Activated T-cell treated with anti-CD3 and anti-CD28 coated beads for 4 hours (primary cell): ENCODE measurements at places on chromosomes 16 and 17.
A peak's percentile ranks its signal among the peaks of the same experiment; 100 is the strongest.

GRCh38 chr16:397135-397661, at the start of gene NME4:
TSS of gene NME4 (plus strand) at chr16:397199. CDS start at chr16:397223, 24 bp downstream.
- DNase-seq: no peak

DNA sequence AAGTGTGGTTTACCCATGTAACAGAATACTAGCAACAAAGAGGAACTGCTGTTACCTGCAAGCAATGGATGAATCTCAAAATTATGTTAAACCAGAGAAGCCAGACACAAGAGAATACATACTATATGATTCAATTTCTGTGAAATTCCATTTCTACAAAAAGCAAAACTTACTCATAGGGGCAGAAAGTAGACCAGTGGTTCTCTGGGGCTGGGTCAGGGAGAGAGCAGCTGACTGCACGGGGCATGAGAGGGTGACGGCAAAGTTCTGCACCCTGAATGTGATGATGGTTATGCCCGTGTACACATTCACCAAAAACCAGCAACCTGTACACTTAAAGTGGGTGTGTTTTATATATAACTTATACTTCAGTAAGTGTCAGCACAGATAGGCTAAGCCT, 3.1 kb downstream of the ZNF843 start:
- DNase-seq: no peak

DNA sequence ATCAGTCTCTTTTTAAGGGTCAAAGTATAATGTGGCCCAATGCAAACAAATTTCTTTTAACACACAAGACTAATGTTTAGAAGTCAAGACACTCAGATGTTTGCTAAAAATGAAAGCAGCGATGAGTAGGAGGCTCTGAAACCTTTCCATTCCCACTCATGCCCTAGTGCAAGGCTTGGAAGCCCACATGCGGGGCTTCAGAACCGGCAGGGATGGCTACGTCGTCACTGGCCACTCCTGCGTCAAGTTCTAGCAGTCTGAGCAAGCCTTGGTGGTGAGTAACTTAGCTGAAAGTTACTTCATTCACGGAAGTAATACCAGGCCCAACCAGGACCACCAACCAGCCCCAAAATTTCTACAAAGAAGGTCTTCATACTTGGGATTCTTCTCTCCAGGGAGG, 14.8 kb upstream of the TMED6 start:
- DNase-seq: no peak

GRCh38 chr17:19482576-19482975, 51.1 kb upstream of the SLC47A1 start:
- DNase-seq: no peak

DNA sequence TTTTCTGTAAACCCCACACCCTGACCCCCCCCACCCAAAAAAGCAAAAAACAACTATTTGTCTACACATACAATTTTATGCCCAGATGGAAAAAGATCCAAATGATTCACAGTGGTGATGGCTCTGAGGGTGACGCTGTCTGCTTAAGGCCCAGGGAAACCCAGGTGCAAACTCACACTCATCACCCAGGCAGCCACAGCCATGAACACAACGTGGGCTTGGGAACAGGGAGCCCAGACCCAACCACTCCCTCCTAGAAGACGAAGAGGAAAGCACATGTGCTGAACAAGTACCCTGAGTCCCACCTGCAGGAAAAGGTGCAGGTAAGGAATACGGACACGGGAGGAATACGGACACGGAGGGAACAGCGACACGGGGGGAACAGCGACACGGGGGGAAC, 5.4 kb downstream of the HBQ1 start:
- no peak for DNase-seq

DNA sequence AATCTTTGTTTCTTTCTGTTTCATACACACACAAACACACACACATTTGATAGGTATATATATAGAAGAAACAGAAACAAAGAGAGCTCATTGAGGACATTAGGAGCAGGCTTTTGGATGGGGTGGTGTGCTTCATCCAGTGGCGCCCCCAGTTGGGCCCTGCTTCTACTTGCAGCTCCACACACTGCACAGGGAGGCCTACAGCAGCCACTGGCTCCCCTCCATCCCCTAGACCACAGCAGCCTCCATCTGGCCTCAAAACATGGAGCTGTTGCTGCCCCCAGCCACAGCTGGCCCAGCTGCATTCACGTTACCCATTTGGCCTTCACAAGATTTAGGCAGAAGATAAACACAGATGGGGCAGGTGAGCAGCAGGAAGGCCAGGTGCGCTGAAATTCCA, 33.1 kb upstream of the NF1 start:
- DNase-seq: no peak

DNA sequence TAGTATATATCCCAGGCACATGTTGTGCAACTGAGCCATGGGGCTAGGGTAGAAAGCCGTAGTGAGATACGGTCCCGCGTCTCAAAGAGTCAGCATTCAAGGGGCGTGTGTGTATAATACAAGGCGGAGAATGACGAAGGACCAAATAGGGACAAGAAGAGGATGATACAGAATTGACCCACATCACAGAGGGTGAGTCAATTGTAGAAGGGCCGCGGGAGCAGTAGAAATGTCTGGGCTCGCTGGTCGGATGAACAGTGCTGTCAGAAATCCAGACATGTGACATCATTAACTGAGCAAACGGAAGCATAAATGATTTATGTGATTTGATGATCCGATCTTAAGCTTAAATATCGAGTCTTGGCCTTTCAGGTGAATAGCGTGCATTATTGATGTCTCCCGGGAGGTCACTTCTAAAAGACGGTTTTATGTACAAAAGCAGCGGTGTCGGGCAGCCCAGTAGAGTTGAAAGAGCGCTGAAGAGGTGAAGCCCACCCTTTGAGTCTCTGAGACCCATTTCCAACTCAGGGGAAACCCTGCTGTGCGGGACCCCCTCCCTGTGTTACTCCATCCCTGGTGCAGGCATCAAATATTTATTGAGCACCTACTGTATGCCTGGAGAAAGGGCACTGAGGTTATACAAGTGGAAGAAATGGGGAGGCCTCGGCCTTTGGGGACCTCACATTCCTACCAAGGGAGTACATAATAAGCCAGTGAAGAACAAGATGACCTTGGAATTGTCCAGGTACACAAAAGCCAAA, 45.1 kb downstream of the ATP2C2 start:
- no peak for DNase-seq

- peak; percentile 10 for DNase-seq
Measured at GRCh38 chr17:75652934-75653549, 13.9 kb downstream of the RECQL5 start.

- DNase-seq: no peak
Measured at GRCh38 chr17:53950207-53950857, 127.6 kb downstream of the KIF2B start.

DNA sequence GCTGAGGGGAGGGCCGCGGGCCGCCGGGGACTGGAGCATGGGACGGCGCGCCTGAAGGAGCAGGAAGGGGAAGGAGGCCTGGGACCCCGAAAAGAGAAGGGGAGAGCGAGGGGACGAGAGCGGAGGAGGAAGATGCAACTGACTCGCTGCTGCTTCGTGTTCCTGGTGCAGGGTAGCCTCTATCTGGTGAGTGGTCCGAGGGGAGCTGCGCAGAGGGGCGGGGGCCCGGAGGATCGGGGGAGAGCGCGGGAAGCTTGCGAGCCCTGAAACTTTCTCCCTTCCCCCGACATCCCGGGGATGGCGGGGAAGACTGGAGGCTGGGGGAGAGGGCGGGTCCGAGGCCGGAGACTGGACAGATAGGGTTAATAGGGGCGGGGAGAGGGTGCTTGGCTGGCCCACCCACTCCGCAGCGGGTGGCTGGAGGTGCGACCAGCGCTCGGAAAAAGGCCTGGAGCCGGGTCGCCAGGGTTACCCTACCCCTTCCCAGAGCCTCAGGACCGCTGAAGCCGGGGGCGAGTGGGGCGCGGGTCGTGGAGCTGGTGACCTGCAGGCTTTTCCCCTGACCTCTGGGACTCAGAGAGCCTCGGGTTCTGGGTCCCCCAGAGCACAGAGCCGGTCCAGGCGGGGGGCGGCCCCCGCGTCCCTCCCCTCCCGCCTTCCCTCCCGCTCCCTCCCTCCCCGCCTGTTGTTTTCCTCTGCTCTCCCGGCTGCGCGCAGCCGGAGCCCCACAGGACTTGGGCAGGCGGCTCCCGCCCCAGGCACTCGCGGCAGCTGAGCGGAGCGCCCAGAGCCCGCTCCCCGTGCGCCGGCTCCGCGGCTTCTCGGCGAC, 631 bp downstream of the NXPH3 start:
- no peak for DNase-seq

DNA sequence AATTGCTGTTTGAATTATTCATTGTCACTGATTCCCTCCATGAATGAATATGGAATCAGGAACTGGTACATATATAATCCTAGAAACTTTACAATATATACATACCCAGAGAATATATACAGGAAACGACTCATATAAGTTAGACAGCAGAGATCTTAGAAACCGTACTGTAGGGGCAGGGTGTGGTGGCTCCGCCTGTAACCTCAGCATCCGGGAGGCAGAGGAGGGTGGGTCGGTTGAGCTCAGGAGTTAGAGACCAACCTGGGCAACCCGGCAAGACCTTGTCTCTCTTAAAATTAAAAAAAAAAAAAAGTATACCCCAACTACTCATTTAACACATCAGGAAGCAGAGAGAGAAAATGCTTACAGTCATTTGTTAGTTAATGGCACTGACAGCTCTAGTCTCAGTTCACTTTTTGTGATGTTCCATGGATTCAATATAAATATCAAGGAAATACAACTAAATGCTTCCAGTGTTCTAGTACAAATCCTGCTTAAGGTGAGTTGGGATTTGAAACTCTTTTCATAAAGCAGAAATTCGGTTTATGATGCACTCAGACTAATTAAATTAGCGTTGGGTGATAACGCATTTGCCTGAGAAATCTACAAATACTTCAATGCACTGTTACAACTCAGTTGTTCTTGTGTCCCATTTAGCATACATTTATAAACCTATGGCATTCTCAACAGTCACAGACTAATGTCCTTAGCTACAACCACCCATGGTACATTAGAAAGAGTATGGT, 5.6 kb downstream of the GLG1 start:
- DNase-seq: peak; percentile 34

GRCh38 chr17:72118335-72119076, 2.3 kb upstream of the SOX9 start:
- no peak for DNase-seq

DNA sequence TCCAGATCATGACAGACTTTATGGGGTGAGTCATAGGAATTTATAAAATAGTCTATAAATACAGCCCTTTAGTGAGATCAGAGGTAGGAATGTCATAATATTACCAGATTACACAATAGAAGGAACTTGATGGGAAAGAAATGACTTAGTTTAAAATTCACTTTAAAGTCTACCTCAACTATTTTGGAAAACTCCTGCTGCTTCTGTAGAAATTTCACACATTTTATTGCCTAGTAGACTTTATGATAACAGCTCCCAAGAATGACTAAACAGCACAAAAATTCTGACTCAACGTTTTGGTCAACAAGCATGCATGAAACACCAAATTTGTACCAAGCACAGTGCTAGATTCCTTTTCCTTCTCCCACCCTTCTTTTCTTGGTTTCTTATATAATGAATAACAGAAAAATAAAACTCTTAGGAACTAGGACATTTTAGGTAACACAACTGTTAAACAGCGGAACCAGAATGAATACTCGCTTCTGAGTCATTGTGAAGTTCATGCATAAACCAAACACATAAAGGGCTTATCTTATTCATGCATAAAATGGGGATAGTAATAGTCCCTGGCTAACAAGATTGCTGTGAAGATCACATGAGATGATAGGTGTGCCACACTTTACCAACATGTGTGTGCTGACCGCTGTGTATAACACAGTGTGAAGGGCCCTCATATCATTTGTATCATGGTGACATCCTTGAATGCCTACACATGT, 243.9 kb downstream of the CDH8 start:
- DNase-seq: no peak
